ENCODE measurements at places on chromosomes 5 and 9. TPM values are rescaled to one million over a fixed set of nuclear protein-coding genes. Genes with fewer than 3 reads are reported as not detected.

GRCh38 chr5:153256-153655 is 38.0 kb upstream of the LRRC14B start:
- no peak for DNase-seq

The OBP2B gene
- not detected for total RNA-seq

DNA sequence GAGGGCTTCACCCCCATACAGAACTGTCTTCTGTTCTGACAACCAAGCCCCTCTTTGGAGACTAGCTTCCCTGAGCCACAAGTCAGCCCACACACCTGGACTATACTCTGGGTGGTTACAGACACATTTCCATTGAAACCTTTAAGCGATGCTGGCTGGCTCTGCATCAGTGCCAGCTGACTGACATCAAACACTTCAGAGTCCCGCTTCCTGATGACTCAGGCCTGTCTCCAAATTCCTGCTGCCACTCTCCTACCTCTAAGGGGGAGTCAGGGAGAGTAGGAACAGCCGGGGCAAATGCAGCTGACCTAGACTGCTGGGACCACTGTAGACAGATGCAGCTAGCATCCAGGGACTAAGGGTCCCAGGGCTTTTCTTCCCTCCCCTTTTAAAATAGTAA is 59.4 kb downstream of the SIL1 start:
- peak; percentile 43 for DNase-seq

GRCh38 chr5:33688066-33688465 is 203.7 kb downstream of the ADAMTS12 start:
- no peak for DNase-seq

The ARSI gene
- total RNA-seq = 0.68 TPM

The WWC1 gene
- 6.2 TPM for total RNA-seq

- no peak for DNase-seq
Measured at GRCh38 chr5:89988129-89988810, 421.3 kb downstream of the CETN3 start.

DNA sequence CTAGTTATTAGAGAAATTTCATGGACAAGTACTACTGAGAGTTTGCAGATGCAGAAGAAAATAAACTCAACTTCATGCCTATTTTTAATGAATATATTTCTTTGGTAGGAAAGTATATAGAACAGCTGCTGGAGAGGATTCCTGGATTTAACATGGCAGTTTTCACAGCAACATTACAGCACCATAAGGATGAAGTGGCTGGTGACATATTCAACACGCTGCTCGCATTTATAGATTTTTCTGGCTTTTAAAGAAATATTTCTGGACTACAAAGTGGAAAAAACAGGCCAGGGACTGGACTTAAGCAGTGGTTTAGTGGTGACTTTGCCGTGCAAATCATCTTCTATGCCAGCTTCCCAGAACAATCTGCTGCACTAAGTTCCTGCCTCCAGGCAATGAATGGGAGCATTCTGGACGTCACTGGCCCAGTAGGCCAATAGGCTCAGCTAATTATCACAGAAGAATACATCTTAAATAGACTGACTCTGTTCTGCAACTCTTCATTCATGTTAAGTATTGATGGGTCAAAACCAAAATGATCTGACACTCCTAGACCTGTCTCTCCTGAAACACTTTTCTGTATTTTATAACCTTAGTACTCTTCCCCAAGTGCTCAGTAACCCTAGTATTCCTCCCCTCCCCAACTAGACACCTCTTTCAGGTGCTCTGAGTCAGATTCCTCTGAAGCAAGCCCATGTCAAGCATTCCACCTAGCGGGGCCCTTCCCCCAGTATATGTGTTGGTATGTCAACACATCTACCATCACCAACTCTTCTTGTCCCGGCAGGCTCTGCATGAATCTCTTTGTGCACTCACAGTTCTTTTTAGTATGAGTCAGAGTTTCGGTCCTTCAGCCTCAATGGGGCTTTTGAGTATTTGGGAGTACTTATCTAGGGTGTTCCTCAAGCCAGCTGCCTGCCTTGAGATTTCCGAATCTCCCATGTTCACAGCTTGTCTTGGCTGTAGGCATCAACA is 625.5 kb downstream of the CHSY3 start:
- DNase-seq = no peak

The C9orf43 gene
- 0.29 TPM for total RNA-seq

The BAAT gene
- total RNA-seq = 0.16 TPM

DNA sequence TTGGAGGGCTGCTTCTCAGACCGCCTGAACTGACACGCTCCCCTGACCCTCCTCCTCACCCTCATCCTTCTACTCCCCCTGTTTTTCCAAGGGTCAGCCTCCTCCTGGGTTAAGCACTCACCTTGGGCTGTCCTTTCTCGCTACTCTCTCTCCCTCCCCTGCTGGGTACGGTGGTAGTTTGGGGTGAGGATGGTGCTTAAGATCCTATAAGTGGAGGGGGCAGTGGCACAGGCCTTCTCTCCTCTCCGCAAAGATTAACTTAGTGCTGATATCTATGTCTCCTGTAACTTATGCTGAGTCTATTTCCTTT is 159.7 kb downstream of the SNCAIP start:
- DNase-seq = no peak
